Hindlimb muscle (tissue), 1 donor: ENCODE measurements at places on chromosomes 13 and 19. TPM values are rescaled to one million over a fixed set of nuclear protein-coding genes. Genes with fewer than 3 reads are reported as not detected.

NLRP5 gene
- polyA plus RNA-seq: not detected

ABHD8 gene
- polyA plus RNA-seq: 8.5 TPM

IL17D gene
- 18.2 TPM for polyA plus RNA-seq

LINGO3 gene
- polyA plus RNA-seq: 0.14 TPM

TUBGCP3 gene
- polyA plus RNA-seq: 19.1 TPM

ARID3A gene
- polyA plus RNA-seq: 17.3 TPM
